ENCODE measurements at places on chromosomes 13 and 19.

- DNase-seq: no peak
Measured at GRCh38 chr19:51571599-51571998, 516 bp downstream of the ZNF175 start.

DNA sequence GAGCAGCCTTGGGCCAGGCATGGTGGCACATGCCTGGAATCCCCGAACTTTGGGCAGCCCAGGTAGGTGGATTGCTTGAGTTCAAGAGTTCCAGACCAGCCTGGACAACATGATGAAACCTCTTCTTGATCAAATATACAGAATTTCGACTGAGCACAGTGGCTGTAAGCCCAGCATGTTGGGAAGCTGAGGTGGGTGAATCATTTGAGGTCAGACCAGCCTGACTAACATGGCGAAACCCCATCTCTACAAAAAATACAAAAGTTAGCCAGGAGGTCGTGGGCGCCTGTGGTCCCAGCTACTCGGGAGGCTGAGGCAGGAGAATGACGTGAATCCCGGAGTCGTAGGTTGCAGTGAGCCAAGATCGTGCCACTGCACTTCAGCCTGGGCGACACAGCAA, 8.0 kb upstream of the NLRP7 start:
- no peak for DNase-seq

DNA sequence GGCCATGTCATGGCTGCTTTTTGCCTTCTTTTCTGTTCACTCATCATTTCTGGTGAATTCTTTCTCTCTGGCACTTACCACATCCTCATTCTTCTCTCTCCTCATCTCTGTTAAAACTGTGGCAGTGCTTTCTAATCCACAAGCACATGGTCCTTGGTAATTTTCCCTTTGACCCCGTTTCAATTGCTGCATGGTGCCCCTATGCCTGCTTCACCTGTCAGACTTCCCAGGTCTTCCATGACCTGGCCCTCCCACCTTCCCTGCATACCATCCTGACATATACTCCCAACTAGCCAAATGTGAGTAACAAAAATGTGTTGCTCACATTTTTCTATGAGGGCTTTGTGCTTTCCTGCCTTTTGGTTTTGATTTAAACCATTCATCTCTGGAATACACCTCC, 286.5 kb downstream of the MTUS2 start:
- DNase-seq: no peak

- DNase-seq: no peak
Measured at GRCh38 chr13:113838711-113839201, 25.1 kb downstream of the GAS6 start.

GRCh38 chr13:94656766-94657165, 55.1 kb downstream of the GPR180 start:
- DNase-seq: no peak

DNA sequence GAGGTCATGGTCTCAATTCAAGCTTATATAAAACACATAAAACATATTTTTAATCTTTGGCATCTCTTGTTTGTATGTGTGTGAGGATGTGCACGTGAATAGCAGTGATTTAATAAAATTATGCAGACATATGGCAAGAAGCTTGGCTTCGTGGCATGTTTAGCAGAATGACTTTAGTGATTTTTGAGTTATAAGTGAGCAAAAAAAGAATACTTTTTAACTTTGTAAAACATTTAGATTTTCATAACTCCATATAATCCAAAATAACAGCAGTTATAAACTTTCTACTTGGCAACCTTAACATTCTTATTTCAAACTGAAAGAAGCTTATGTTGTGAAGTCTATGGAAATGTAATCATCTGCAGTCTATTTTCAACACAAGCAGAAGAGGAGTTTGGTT, 120.6 kb downstream of the SLITRK1 start:
- DNase-seq: no peak

GRCh38 chr13:85314686-85315085, 484.5 kb downstream of the SLITRK6 start:
- no peak for DNase-seq

GRCh38 chr13:50951366-50951765, 41.8 kb downstream of the RNASEH2B start:
- DNase-seq: no peak

DNA sequence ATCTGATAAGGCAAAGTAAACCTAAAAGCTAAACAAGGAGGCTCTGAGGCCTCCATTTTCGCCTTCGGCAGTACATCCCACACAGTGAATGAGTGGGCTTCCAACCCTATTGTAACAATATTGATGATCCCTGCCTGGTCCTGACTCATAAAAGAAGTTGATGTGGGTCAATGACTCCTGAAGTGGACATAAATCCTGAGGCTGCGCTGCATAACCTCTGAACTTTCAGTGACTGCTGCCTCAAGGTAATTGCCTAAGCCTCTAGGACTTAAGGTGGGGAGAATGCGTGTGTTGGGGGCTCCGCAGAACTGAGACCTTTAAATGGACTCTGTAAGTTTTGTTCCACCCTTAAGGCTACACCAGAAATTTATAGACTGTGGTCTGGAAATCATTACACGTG, 42.6 kb downstream of the SIAH3 start:
- DNase-seq: no peak

DNA sequence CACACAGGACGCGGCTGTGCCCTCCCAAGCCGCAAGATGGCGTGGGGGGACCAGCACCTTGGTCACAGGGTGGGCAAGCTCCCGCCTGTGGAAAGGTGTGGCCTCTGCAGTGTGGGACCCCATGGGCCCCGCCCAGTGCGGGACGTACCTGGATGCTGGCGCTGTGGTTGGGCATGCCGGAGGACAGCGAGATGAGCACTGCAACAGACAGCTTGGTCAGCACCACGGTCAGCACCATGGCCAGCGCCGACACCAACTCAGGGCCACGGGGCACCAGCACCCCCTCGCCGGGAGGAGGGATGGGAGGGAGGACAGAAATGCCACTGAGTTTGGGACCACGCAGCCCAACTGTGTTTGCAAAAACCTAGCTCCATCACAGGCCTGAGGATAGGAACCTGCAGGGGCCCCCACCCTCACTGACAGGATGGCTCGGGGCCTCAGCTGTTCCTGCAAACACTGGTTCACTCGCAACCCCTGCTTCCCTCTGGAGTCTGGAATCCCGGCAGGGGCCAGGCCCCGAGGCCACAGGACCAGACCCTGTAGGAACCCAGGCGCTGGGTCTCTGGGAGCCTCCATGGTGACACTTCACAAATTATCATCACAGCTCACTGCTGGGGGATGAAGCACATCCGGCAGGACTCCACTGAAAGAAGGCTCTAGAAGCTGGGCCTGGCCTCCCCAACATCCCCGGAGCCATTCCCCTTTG, 27.1 kb downstream of the IZUMO4 start:
- no peak for DNase-seq

GRCh38 chr13:29902632-29903305, 52.4 kb upstream of the UBL3 start:
- no peak for DNase-seq

DNA sequence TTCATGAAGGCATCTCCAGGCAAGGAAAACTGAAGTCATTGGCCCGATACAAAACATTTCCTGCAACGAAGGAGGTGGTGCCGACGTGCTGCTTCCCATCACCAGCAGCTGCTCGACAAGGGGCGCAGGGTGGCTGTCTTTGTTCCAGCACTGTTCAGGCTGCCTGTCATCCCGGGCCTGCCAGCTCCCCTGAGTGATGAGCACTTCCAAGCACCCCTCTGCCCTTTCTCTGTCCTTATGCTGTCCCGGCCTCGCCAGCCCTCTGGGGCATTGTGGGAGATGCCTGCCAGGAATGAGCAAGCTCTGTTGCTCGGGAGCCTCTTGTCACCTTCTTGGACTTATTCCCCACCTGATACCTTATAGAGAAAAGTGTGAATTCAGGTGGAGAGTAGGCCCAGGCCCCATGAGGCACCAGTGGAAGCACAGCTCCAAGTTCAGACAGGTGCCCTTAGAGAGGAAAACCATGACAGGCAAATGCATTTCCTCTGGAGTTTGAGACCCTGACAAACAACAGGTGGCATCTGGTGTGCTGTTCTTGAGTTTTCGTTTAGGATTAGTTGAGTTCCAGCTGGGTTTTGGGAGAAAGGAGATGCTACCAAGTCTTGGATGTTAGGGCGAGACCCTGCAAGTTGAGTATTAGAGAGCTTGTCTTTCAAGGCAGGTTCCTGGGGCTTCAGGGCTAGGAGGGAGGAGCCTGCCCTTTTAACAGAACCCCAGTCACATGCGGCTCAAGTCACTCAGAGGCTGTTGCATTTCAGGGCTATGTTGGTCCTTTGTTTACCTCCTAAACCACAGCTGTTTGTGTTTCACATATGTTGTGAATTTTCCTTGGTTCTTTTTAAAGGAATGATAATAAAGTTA, 21.4 kb downstream of the BBC3 start:
- no peak for DNase-seq
